ENCODE measurements at places on chromosomes 11 and 22.

GRCh38 chr11:40387240-40387980 lies 1072.0 kb downstream of the LRRC4C start:
- no peak for DNase-seq

DNA sequence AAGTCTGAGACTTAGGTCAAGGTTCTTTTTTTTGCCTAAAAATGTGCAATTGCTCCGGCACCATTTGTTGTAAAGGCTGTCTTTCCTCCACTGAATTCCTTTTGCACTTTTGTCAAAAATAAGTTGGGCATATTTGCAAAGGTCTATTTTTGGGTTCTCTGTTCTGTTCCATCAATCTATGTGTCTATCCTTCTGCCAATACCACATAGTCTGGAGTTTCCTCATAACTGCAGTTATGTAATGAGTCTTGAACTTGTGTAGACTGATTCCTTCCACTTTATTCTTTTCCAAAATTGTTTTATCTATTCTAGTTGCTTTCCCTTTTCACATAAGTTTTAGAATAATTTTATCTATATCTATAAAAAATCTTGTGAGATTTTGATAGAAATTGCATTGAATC lies 6.7 kb downstream of the KCNJ5 start:
- no peak for DNase-seq

DNA sequence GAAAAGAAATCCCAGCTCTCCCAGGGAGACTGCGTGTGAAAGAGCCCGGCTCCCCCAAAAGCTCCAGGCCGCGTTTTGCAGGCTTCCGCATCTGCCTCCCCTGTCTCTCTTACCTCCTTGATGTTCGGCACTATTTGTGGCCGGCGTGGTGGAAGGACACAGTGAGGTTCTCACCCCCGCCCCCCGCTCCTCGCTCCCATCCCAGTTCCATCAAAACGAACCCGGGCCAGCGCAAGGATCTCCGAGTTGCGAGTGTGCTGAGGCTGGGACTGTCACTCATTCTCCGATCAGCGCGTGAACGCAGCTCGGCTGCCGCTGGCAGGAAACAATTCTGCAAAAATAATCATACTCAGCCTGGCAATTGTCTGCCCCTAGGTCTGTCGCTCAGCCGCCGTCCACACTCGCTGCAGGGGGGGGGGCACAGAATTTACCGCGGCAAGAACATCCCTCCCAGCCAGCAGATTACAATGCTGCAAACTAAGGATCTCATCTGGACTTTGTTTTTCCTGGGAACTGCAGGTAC lies at the start of gene NCAM1:
Gene NCAM1 (plus strand): TSS at position 275 of the 523 bp plus-strand sequence.
- DNase-seq = peak; percentile 95

DNA sequence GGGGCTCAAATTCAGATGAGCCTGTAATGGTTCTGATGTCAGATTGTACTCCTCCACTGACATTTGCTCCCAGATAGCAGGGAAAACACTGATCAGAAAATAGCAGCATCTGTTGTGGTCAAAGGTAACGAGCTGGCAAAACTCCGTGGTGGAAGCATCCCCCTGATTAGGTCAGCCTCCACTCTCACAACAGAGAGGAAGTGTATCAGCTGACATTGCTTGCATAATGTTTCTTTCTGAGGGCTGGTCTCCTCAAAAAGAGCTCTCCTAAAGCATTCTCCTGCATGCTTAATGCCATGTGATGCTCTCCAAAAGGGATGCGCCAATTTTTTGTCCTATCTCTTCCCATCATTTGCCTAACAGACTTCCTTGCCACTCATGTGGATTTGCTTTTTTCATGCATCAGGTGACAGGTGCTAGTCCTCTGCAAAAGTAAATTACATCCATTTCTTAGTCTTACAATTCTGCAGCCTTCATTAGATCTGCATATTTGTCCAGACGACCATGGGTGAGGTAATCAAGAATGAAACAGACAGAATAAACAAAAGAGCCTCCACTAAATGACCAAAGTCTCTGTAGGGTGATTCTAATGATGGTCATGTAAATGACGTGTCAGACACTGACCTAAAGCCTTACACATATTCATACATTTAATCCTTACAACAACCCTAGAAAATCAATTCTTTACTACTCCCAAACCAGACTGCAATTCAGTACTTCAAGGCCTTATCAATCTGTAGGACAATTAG lies 6.4 kb upstream of the TENM4 start:
- DNase-seq = no peak

GRCh38 chr11:118956094-118956846 lies at the start of gene UPK2:
Gene UPK2 (plus strand): TSS chr11:118956298. CDS start chr11:118956351, 53 bp downstream.
- DNase-seq = peak; percentile 70

- no peak for DNase-seq
These were observed 139.3 kb upstream of the LDLRAD3 start for GRCh38 chr11:35804451-35805040.

- DNase-seq = peak; percentile 64
These were observed 1.1 kb downstream of the CREB3L1 start for GRCh38 chr11:46278387-46279125.

GRCh38 chr22:30005213-30005857 lies 74.9 kb upstream of the HORMAD2 start:
- DNase-seq = peak; percentile 70
